ENCODE measurements at places on chromosomes 5 and 9.

GRCh38 chr9:110999379-110999778 lies 38.9 kb downstream of the LPAR1 start:
- no peak for DNase-seq

- DNase-seq: no peak
Observed at GRCh38 chr9:132669319-132669697, 475 bp downstream of the DDX31 start.

DNA sequence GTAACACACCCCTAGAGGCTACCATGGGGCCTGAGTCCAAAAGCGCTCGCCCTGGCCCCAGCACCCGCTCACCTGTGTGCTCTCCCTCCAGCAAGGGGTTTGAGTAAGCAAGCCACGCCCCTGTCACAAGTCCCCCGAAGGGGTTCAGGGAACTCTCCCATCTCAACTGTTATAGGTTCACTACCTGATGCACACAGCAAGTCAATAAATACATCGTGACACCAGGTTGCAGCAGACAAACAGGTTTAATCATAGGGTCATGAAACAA lies 8.4 kb upstream of the CREBRF start:
- no peak for DNase-seq

DNA sequence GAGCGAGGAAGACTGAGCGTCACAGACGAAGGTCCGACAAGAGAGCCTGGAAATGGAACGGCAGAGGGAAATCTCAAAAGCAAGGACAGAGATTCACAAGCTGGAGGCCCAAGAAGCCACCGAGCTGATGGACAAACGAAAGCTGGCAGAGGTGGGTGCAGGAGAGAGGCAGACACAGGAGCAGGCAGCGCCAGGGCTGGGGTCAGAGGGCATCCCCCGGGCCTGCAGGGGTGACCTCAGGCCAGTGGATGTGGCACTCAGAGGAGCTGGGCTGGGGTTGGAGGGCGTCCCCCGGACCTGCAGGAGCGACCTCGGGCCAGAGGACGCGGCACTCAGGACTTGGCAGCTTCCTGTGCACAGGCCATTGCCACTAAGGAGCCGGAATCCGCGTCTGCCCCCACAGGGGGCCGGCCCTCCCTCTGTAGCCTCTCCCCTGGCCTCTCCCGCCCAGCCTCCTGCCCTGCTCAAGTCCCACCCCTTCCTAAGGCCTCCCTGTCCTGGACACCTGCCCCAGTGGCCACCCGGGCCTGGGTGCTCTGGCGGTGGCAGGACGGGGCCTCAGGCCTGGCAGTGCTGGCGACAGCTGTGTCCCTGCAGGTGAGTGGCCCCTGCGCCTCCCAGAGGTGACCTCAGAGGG lies 40.4 kb downstream of the EXD3 start:
- no peak for DNase-seq
